ENCODE measurements at places on chromosomes 2 and 18. TPM values are rescaled to one million over a fixed set of nuclear protein-coding genes. Genes with fewer than 3 reads are reported as not detected.
A peak's percentile ranks its signal among the peaks of the same experiment; 100 is the strongest.

GRCh38 chr2:193845604-193846003, 1650.9 kb upstream of the TMEFF2 start:
- H3K4me1 ChIP-seq: no peaks in the 10 kb centered on the region
- H3K27ac ChIP-seq: no peak overlapping the region
- H3K36me3 ChIP-seq: no peaks in the 10 kb centered on the region
- H3K4me3 ChIP-seq: no peak overlapping the region

Gene RBKS
- 1.1 TPM for total RNA-seq

- no peak overlapping the region for H3K27ac ChIP-seq
- H3K36me3 ChIP-seq: no peaks in the 10 kb centered on the region
- H3K27me3 ChIP-seq: no peaks in the 10 kb centered on the region
- no peaks in the 10 kb centered on the region for H3K4me1 ChIP-seq
- H3K4me3 ChIP-seq: no peak overlapping the region
These were observed 1068.4 kb downstream of the LRP1B start for GRCh38 chr2:141062443-141062842.

DNA sequence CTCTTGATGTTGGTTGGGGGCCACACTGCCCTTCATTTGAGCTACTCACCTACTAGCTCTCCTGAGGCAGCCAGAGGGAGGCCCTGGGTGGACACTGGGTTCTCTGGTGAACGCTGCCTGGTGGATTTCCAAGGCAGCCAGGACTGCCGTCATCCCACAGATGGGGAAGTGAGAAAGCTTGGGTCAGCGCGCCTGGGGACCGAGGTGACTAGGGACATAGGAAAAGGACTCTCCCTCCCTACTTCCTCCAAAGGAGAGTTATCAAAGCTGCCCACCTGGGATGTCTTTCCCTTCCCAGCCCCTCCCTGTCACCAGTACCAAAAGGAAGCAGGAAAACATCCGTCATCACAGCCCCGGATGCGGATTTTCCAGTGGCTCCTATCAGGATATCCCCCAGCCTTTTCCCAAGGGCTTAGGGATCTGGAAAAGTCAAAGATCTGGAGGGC, 3.8 kb upstream of the SEMA4C start:
- H3K36me3 ChIP-seq: no peaks in the 10 kb centered on the region
- peaks cover 5% of the 10 kb centered on the region for H3K4me1 ChIP-seq
- H3K27ac ChIP-seq: peak overlapping the region; percentile 65
- H3K27me3 ChIP-seq: no peaks in the 10 kb centered on the region

DNA sequence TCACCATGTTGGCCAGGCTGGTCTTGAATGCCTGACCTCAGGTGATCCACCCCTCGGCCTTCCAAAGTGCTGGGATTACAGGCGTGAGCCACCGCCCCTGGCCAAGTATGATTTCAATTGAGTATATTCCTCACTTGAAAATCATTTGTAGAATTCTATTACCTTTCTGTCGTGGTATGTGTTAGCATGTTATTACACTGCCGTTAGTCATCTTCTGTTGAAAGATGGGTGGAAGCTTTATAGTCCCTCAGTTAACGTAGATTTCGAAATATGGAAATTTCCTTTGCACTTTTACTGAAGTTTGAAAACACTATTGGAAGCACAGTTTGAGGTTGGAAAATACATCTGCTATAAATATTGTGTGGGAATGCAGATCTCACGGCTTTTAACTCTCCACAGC, 14.7 kb downstream of the NIFK start:
- DNase-seq: no peak
- no peak overlapping the region for H3K27ac ChIP-seq
- no peaks in the 10 kb centered on the region for H3K4me1 ChIP-seq
- H3K27me3 ChIP-seq: no peaks in the 10 kb centered on the region
- H3K36me3 ChIP-seq: no peaks in the 10 kb centered on the region

- no peak overlapping the region for H3K27ac ChIP-seq
- DNase-seq: no peak
- H3K36me3 ChIP-seq: no peaks in the 10 kb centered on the region
- H3K27me3 ChIP-seq: no peaks in the 10 kb centered on the region
- no peak overlapping the region for H3K4me3 ChIP-seq
These were observed 67.1 kb downstream of the SUMO1 start for GRCh38 chr2:202171241-202171825.
